Fibroblast of gingiva (primary cell): ENCODE measurements at places on chromosomes 5 and 9.

- peak; percentile 89 for DNase-seq
These were observed 18.1 kb downstream of the MYMK start for GRCh38 chr9:133506653-133507038.

DNA sequence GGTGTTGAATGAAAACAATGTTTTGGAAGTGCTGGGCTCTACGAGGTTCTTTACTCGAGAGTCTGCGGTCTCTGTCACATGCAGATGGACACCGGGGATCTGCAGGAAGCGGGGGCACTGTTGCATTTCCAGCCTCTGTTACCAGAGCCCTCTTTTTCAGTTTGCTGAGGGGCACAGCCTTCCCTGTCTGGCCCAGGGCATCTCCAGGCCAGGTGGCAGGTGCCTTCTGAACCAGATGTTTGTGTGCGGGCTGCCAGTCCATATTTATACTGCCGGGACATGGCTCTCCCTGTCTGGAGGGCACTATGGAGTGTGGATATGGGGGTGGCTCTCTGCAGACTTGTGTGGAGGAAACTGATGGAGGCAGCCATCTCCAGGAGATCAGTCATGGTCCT is 18.7 kb upstream of the POMT1 start:
- DNase-seq = no peak

DNA sequence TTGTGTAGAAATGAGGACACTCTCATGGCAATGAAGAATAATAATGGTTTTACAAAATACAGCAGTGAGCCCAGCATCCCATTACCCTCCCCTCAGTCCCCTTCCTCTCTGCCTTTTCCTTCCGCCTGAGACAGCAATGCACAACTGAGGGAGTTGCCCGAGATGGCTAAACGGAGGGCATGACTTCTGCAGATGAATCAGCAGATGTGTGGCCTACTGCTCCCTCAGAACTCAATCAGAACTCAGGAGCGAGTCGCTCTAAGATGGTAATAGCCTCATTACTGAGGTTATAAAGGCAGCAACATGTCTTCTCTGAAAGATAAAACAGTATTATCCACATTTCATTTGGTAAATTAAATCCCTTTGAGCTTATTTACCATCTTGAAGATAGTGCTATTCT is 326.6 kb downstream of the ENC1 start:
- DNase-seq = no peak

GRCh38 chr9:124783830-124784229 is 6.9 kb downstream of the OLFML2A start:
- DNase-seq = no peak
